EL (cell line): ENCODE measurements at places on chromosomes 12 and 14.

DNA sequence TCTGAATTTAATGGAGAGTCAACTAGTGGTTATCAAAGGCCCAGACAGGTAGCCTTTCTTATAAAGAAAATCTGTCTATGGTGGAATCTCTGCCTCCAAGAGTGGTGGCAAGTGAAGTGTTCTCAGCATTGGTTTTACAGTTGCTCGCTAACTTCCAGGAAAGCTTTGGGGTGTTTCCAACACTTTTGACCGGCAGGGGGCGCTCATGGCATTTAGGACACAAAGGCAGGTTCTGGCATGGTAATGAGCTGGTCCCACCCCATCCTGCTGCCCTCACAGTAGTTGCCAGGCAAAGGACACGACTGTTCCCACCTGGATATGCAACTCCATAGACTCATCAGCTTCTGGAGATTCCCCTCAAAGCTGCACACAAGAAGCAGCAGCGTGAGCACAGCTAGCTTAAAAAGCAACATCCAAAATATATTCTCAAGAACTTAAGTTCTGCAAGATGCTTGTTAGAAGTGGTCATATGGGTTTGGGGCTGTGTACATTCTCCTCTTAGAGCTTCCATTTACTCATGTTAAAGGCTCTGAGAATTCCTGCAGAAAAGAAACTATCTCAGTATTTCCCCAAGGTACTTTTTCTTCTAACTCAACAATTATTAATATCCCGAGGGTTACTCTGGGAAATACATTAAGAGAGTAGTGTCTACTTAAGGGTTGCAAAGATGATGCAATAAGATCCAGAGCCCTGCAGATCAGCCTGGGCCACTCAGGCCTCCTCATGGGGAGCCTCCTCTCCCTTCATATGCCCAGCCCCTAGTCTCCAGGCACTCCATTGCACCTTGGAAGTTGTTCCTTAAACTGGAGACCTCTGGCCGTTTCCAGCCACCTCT, 14.8 kb downstream of the PROX2 start:
- peak; percentile 82 for DNase-seq

DNA sequence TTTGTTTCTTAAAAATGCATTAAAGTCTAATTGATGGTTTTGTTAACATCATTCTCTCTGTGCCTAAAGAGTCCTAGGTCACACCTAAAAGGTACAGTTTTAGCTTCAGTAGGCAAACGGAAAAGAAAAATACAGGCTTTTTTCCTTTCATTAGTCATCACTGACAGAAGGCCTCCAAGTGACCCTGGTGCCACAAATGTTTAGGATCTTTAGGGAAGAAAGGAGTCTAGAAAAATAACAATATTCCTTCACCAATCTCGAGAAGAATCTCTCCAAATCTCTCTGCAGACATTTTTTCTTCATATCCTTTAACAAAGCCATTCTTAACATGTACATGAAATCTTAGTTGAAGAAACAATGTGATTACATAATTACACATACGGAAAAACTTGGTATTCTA, 2.0 kb downstream of the DENND5B start:
- peak; percentile 28 for DNase-seq

DNA sequence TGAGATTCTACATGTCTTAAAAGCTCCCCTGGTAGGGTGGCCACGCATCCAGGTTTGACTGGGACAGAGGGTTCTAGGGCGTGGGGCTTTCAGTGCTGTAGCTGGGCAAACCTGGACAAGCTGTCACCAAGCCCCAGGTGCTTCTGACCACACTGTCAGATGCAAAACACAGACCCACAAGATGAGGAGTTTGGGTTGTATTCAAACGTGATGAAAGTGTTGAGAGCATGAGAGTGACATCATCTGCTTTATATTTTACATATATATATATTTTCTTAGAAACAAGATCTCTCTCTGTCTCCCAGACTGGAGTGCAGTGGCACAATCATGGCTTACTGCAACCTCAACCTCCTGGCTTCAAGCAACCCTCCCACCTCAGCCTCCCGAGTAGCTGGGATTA, 210.1 kb downstream of the DPF3 start:
- DNase-seq: no peak

GRCh38 chr12:50985322-50985721, 33.0 kb downstream of the HIGD1C start:
- DNase-seq: peak; percentile 55

DNA sequence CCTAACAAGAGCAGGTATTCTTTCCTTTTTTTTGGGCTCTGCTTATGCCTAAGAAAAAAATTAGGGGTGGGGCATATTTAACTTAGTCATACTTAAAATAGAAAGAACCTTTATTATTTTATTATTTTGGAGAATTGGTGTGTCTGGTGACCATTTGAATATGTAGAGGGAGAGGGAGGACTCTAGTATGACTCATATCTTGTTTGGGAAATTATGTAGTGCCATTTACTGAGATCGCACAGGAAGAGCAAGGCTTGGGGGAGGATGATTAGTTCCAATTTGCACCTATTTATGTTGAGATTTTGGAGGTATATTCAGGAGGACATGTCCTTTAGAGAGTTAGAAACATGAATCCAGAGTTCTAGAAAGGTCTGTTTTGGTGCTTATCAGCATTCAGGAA, 9.9 kb downstream of the ZNF410 start:
- DNase-seq: peak; percentile 14

- DNase-seq: peak; percentile 93
These were observed 93.4 kb upstream of the HOXC13 start for GRCh38 chr12:53844994-53845844.

- DNase-seq: no peak
These were observed 97.3 kb upstream of the ALX1 start for GRCh38 chr12:85182699-85183098.

- no peak for DNase-seq
These were observed 110.5 kb downstream of the TTLL5 start for GRCh38 chr14:75771595-75771994.

DNA sequence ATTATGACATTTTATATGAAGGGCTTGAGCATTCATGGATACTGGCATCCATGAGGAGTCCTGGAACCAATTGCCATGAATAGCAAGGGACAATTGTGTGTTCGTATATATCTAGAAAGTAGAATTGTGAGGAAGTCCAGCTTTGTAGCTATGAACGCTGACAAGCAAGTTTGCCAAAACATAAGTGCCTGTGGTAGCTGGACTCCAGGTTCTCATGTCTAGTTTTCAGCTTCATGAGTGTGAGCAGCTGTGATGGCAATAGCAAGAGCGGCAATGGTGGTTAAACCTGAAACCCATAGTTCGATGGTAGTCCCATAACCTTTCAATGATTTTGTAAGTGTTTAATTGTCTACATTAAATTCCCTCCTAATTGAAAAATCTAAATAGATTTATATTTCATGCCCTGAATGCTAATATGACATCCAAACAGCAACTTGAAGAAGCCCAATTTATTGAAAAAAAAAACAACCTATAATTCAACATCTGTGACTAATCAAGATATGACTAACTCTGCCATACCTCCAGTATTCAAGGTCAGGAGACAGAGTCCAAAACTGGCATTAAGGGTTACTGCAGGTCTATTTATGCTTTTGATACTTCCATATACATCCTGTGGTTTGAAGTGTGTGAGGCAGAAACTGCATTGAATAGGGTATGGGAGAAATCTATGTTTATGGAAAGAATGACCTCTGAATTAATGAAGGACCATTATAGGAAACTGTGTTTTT, 50.3 kb upstream of the PCED1B start:
- DNase-seq: no peak
